Ammon's horn (tissue), 1 donor: ENCODE measurements at places on chromosomes 11 and 22.
A peak's percentile ranks its signal among the peaks of the same experiment; 100 is the strongest.

GRCh38 chr22:40348025-40348658 is 1.8 kb downstream of the ADSL start:
- peak; percentile 80 for DNase-seq

DNA sequence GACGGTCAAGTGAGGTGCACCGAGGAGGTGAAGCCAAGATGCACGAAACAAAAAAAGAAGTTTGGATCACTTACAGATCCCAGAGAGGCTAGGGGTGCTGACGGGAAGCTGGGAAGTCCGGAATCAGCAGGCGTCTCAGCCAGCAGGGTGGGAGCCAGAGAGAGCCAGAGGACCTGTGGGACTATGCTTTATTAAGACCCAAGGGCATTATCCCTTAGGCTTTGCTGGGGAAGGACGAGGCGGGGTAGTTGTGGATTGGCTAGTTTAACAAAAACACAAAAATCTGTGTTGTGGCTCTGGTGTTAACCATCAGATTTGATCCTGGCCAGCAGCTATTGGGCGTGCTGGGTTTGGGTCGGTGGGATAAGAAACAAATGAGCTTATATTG is 427.1 kb downstream of the DYNC2H1 start:
- DNase-seq: no peak

DNA sequence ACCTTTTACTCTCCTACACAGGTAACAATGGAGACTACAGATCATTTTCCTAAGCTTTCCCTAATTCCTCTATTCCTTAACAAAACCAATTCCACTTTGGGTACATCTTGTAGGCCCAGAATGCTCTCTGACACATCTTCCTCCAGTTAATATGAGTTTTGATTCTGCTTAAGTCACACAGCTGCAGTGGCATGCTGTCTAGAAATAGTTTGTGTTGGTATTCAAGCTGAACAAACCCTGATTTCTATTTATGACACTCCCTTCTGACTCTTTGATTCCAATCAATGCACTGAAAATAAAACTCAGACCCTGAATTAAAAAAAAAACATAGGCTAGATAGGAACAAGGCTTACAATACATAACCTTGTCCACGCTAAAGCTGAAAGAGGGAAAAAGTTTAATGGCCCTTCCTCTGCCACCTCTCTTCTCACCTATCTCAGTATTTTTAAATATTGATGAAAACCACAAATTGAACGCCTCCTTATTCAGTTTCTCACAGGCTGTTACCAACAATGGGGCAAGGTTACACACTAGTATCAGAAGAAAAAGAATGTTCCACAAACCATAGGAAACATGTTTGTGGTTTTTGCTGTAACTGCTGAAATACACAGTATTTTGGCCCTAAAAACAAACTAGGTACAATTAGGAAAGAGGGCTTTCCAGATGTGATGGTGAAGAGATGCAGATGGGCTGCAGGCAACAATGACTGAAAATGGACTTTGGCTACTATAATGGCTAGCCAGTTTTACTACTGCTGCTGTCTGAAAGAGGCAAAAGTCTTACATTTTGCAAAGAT is 35.7 kb upstream of the GAB2 start:
- DNase-seq: no peak

DNA sequence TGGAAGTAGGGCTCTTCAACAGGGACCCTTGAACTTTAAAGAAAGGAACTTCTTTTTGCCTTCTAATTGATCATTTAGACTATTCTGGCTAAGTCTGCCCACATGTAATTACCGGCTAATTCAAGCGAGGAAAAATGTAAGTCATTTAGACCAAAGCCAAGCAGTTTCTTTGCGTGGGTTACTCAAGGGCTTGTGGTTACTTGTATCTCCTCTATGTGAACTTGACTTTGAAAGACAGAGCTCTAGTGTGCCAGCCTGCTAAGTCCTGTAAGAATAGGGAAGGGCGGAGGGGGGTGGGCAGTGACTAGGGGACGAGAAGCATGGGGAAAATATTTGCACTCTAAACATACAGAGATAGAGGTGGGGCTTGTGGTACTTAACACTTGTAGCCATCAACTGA is 145.2 kb upstream of the TEAD1 start:
- DNase-seq: no peak

- DNase-seq: no peak
Observed at GRCh38 chr22:30347255-30347892, 9.3 kb downstream of the SF3A1 start.

DNA sequence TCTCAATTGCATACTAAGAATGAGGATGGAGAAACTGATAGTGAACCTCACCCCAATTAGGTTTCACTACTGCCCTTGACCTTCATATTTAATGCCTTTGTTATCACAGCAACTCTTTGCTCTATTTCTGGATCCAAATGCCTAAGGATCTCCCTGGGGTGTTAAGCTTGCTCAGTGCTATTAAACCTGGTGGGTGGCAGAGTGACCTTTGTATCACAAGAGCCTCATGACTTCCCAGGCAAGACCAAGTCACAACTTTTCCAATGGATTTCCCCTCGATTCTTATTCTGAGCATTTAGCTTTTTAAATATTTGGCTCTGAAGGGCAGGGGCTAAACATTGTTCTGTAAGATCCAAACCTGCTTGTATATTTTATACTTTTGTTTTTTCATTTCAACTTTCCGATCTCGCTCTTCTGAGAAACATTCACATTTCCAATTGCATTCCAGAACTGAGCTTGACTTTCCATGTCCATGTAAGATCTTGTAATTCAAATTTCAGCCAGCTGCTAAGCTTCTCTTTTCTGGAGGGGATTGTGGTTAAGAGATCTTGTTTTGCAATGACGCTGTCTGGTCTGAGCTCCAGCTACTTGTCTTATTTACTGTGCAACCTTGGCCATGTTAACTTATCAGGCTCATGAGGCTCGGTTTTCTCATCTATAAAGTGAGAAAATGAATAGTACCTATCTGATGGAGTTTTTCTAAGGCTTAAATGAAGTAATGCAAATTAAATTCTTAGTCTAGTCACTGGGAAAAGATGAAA is 6.4 kb upstream of the EHF start:
- peak; percentile 34 for DNase-seq

GRCh38 chr11:2731130-2732125 is 31.6 kb upstream of the KCNQ1OT1 start:
- DNase-seq: no peak

GRCh38 chr22:20885557-20886323 is 26.9 kb downstream of the SNAP29 start:
- DNase-seq: peak; percentile 86

GRCh38 chr11:7901319-7901854 is 29.7 kb downstream of the OR10A6 start:
- DNase-seq: peak; percentile 23

GRCh38 chr22:38471237-38471636 is 3.3 kb downstream of the KDELR3 start:
- DNase-seq: no peak

- no peak for DNase-seq
Observed at GRCh38 chr22:43881091-43882061, 10.4 kb downstream of the PNPLA5 start.

DNA sequence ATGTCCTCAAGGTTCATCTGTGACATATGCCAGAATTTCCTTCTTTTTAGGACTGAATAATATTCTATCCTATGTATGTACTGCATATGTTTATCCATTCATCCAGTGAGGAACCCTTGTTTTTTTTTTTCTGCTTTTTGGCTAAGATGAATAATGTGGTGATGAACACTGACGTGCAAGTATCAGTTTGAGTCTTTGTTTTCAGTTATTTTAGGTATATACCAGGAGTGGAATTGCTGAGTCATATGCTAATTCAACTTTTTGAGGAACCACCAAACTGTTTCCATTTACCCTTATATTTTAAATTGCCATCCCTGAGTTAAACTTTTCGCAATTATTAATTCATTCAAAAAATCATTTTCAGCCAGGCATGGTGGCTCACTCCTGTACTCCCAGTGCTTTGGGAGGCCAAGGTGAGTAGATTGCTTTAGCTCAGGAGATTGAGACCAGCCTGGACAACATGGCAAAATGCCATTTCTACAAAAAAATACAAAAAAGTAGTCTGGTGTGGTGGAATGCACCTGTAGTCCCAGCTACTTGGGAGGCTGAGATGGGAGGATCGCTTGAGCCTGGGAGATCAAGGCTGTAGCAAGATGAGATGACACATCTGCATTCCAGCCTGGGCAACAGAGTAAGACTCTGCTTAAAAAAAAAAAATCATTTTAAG is 64.2 kb downstream of the MICAL2 start:
- no peak for DNase-seq

DNA sequence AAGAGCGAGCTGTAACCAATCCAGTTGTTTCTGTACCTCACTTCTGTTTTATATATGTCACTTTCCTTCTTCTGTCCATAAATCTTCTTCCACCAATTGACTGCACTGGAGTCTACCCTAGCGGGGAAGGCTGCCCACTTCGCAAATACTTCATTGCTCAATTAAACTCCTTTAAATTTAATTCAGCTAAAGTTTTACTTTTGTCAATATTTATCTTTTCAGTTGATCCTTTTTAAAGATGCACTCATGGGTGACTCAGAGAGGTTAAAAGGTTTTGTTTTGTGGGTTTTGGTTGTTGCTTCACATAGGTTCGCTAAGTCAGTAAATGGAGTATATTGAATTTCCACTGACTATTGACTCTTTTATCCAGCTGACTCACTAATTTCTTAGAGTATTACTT is 597.2 kb downstream of the DLG2 start:
- DNase-seq: no peak

- DNase-seq: no peak
Observed at GRCh38 chr22:42932857-42933484, 75.9 kb upstream of the ARFGAP3 start.

GRCh38 chr11:45885274-45885920 is at the start of gene MAPK8IP1:
TSS of gene MAPK8IP1 (plus strand) at chr11:45885651. CDS start at chr11:45885821, 170 bp downstream.
- DNase-seq: peak; percentile 56

DNA sequence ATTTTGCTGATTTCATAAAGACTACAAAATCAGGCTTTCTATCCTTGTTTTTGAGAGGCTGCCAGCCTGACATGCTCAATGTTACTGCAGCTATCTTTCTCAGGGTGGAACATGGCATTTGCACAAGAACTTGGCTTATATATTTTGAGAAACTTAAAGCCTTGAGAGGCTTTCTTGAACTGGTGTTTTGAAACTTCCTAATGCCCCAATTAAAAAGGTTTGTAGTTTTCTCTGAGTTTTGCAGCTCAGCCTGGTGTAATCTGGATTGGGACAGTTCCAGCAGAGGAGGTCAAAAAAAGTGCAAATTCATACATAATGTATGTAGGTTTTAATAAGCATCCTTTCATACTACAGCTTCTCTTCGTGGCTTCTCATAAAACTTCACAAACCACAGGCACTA is 223.4 kb downstream of the FAM76B start:
- no peak for DNase-seq

GRCh38 chr22:32864596-32864995 is 63.1 kb downstream of the TIMP3 start:
- DNase-seq: no peak

GRCh38 chr22:27424319-27424718 is 377.2 kb downstream of the MN1 start:
- DNase-seq: no peak

DNA sequence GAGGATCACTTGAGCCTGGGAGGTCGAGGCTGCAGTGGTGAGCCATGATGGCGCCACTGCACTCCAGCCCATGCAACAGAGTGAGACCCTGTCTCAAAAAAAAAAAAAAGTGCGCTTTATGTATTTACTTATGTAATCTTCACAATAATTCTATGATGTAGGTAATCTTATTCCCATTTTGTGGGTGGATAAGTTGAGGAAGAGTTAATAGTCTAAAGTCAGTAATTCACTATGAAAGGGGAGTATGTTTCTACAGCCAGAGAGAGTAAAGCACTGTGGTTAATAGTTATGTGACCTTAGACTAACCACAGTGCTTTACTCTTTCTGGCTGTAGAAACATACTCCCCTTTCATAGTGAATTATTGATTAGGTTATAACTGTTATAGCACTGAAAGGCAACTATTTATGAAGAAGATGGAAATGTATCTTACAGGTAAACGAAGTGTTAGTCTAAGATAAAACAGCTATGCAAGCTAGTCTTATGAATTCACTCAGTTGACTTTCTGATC is 11.9 kb downstream of the CTR9 start:
- DNase-seq: no peak

DNA sequence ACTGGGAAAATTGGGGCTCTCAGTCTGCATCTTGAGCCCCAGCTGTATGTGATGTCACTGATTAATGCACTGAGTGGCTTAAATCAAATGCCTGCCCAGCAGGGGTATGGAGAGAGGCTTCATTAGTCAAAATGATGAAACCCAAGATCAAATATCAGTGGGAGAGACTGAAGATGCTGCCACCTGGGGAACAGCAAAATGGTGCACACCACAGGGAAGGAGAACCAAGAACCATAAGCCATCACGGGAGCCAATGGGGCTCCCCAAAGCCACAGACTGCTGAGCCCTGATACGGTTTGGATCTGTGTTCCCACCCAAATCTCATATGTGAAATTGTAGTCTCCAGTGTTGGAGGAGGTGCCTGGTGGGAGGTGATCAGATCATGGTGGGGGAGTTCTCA is 85.6 kb downstream of the CTTN start:
- DNase-seq: no peak

DNA sequence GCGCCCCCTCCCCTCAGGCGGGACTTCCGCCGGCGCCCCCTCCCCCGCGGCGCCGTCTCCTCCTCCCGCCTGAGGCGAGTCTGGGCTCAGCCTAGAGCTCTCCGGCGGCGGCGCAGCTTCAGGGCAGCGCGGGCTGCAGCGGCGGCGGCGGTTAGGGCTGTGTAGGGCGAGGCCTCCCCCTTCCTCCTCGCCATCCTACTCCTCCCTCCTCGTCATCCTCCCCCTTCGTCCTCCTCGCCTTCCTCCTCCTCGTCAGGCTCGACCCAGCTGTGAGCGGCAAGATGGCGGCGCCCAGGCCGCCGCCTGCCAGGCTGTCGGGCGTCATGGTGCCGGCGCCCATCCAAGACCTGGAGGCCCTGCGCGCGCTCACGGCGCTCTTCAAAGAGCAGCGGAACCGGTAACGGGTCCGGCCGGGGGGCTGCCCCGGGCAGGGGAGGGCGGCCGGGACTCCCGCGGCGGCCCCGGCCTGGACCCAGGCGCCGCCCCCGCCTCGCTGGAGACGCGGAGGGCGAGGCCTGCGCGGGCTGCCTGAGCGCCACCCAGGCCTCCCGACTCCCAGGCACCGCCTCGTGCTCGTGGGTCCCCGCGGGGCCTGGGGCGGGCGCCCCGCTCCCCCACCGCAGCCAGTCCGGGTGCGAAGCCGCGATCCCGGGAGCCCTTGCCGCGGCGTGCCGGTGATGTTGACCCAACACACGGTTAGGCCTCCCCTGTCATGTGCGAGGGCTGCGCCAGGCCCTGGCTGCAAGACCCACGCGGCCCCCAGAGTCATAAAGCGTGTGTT is at the start of gene ATXN10:
Gene ATXN10, plus strand, starts transcription at position 52 of the 781 bp plus-strand sequence. Its CDS starts 230 bp downstream, at position 282.
- DNase-seq: peak; percentile 81

DNA sequence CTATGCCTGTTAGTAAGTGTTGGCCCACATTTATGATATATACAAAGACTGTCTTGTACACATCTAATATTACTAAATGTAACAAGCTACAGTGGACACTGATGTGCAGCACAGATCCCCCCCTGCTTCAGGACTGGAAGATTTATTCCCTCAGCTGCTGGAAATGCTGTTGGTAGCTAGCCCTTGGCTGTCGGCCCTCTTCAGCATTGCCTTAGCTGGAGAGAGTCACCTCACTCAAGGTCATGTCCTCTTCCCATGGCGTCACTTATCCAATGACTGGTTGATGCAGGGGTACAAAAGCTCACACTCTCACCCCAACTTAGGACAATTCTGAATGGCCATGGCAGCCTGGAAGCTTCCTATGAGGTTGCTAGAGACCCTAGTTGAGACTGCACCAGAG is 312.7 kb downstream of the SOX6 start:
- no peak for DNase-seq

- no peak for DNase-seq
Observed at GRCh38 chr11:67006029-67006884, 16.7 kb upstream of the SYT12 start.

- DNase-seq: no peak
Observed at GRCh38 chr11:30348035-30348434, 25.1 kb downstream of the ARL14EP start.

GRCh38 chr11:69218946-69219720 is 63.4 kb downstream of the SMIM38 start:
- no peak for DNase-seq
